ENCODE measurements at places on chromosomes 6 and 20.
A peak's percentile ranks its signal among the peaks of the same experiment; 100 is the strongest.

DNA sequence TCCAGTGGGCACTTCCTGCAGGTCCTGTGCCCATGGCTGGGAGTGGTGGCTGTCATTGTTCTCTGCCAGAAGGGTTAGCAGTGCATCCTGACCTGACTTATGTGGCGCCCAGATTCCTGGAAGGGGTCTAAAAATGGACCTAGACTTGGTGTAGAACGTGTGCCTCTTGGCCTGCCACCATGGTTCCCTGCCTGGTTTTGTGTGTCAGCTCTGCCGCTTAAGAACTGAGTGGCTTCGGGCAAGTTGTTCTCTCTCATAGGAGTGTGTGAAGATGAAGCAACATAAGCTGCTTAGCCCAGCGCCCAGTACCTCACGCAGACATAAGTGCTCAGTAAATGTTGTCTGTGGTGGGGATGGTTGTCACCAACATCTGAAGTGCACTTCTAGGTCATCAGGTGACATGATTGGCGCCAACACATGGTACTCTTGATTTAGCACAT, 52.1 kb downstream of the PTPN1 start:
- DNase-seq, result peak; percentile 49

DNA sequence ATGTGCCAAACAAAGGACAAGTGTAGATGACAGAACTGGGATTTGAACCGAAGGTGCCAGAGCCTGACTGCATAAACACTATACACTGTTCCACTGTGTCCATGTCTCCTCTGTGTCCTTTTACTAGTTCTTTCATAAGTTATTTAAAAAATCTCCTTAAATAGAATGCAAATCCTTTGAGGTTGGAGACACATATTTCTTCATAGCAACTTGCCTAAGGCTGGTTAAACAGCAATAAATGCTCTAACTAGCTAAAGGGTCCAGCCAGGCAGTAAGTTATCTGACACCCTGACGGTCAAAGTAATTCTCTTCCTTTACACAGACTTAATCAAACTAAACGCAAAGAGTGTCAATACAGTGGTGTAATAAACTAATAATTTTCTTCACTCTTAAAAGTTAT, 76.2 kb upstream of the TRAF3IP2 start:
- no peak for DNase-seq

DNA sequence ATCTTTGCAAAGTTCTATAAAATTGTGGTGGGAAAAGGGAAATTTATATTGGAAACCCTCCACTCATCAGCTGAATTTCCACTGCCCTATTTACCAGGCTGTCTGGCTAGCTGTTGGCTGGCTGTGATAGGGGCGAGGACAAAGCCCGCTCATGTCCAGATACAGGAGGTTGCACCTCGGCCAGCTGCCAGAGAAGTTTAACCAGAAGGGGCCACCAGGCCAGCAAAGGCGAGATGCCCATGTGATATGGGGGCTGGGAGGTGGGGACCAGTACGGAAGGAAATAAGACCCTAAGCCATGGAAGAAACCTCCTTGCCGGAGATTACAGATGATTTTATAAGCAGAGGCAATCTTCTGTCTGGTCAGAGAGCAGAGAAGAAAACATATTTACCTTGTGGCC, 143.8 kb downstream of the FNDC1 start:
- DNase-seq, result no peak

GRCh38 chr20:37948956-37949355, 46.0 kb downstream of the VSTM2L start:
- no peak for DNase-seq

- no peak for DNase-seq
Observed at GRCh38 chr6:118971682-118972081, 36.7 kb upstream of the MCM9 start.

DNA sequence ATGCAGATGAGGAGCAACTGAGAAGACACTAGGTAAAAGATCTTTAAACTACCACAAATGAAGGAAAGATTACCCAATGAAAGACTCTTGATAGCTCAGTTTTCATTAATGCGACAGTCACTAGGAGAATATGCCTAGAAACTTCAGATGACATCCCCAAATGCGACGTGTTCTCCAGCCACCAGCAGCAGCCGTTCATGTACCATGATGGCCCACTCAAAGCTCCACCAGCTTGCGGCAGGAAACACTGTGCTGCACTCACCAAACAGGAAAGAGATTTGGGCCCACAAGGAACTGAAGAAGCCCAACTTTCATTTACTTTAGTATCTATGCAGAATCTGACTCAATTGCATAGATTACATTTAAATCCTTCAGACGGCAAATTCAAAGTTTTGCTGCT, 7.5 kb downstream of the DIDO1 start:
- DNase-seq, result no peak

DNA sequence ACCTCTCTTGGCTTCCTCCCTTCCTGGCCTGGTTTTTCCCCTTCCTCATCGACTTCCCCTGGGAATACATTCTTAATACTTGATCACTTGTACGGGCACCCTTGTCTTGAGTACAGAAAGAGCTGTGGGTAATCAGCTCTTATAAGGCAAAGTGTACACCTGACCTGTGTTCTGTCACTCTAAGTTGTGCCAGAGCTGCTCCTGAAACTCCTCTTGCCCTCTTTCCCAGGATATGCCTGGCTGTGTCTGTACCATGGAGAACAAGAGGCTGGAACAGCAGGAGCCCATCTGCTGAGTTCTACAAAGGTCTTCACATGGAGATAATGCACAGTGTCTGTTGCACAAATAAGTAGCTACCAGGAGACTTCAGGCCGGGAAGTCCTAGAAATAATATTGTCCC, 110.1 kb downstream of the FOXA2 start:
- DNase-seq, result no peak

DNA sequence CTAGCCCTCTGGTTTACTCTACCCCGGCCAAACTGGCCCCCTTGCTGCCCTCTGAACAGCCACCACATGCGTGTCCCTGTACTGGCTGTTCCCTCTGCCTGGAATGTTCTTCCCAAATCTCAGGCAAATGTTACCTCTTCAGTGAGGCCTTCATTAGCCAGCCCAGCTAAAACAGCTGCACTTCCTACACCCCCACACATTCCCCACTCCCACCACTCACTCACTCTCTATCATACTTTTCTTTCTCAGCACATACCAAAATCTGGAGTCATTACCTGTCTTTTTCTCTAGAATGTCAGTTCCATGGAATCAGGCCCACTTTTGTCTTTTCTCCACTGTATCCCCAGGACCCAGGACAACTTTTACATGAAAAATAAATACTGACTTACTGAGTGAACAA, 401.2 kb upstream of the SULF2 start:
- no peak for DNase-seq

- DNase-seq, result no peak
Observed at GRCh38 chr6:54515713-54516112, 207.5 kb downstream of the TINAG start.

- no peak for DNase-seq
Observed at GRCh38 chr6:68279793-68280557, 355.1 kb upstream of the ADGRB3 start.

Measured in left ventricle myocardium superior (tissue), 1 donor.